Hepatocyte (in vitro differentiated cells): ENCODE measurements at places on chromosomes 2 and 18. TPM values are rescaled to one million over a fixed set of nuclear protein-coding genes. Genes with fewer than 3 reads are reported as not detected.
A peak's percentile ranks its signal among the peaks of the same experiment; 100 is the strongest.

ADRA2B gene
- 0.56 and 0.87 TPM in 2 replicates for total RNA-seq

MRPL53 gene
- 13.8 and 23.4 TPM in 2 replicates for total RNA-seq

AGAP1 gene
- 19.2 and 20.0 TPM in 2 replicates for total RNA-seq

IL1B gene
- total RNA-seq, result 0.76 and 1.1 TPM in 2 replicates

CDH2 gene
- 117 and 132 TPM in 2 replicates for total RNA-seq

DNA sequence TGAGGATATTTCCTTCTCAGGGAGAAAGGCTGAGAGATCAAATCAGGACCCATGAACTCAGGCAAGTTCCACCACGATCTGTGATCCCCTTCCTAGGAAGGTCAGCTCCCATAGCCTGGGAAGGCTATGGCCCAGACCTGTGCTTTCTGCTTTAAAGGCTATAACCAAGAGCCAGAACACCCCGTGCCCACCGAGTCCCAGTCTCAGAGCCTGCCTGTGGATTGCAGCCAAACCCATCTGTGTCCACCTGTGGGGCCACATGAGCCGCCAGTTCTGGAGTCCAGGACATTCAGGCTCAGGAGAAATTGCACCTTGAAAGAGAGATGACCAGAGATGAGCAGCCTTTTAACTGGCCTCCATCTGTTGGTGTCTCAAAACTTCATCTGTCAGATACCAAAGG is 46.9 kb downstream of the MAL start:
- H3K4me1 ChIP-seq, result no peaks in the 10 kb centered on the region
- no peak overlapping the region for H3K27ac ChIP-seq
- no peaks in the 10 kb centered on the region for H3K36me3 ChIP-seq

DNA sequence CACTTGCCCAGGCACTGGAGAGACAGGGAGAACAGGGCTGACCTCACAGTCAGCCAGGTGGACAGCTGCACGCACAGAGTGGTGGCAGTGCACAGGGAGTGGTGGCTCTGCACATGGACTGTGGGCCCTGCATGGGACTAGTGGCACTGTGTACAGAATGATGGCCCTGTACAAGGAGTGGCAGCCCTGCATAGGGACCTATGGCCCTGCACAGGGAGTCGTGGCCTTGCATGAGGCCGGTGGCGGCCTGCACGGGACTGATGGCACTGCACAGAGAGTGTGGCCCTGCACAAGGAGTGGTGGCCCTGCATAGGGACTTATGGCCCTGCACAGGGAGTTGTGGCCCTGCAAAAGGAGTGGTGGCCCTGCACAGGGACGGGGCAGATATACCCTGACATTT is 19.1 kb upstream of the STEAP3 start:
- no peaks in the 10 kb centered on the region for H3K36me3 ChIP-seq
- H3K27me3 ChIP-seq, result no peaks in the 10 kb centered on the region
- no peak overlapping the region for H3K4me3 ChIP-seq
- no peaks in the 10 kb centered on the region for H3K4me1 ChIP-seq
- no peak for DNase-seq

GRCh38 chr2:235138339-235138738 is 186.5 kb downstream of the SH3BP4 start:
- no peak overlapping the region for H3K4me3 ChIP-seq
- H3K27me3 ChIP-seq, result no peaks in the 10 kb centered on the region
- no peak for DNase-seq

DNA sequence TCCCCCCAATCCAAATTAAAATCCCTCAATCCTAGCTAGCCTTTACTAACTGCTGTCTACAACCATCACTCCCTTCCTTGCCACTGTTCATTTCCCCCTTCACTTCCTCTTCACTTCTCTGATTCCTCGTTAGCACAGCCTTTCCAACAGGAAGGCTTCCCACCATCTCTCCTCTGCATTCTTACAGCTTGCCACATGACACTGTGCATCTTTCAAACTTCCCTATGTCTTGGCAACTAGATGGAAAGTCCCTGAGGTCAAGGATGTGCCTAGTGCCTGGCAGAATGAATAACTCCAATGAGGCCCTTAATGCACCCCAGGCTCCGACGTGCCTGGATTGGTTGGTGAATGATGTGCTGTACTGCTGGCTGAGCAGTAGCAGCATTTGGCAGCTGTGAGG is 15.2 kb downstream of the SAP130 start:
- no peaks in the 10 kb centered on the region for H3K4me1 ChIP-seq
- no peak overlapping the region for H3K4me3 ChIP-seq
- no peaks in the 10 kb centered on the region for H3K27me3 ChIP-seq
- H3K27ac ChIP-seq, result no peak overlapping the region
- H3K36me3 ChIP-seq, result peaks cover 4% of the 10 kb centered on the region

- H3K27ac ChIP-seq, result no peak overlapping the region
- H3K4me1 ChIP-seq, result peaks cover 22% of the 10 kb centered on the region
- no peaks in the 10 kb centered on the region for H3K27me3 ChIP-seq
- H3K4me3 ChIP-seq, result no peak overlapping the region
Observed at GRCh38 chr2:127125821-127126220, 18.9 kb upstream of the BIN1 start.

DNA sequence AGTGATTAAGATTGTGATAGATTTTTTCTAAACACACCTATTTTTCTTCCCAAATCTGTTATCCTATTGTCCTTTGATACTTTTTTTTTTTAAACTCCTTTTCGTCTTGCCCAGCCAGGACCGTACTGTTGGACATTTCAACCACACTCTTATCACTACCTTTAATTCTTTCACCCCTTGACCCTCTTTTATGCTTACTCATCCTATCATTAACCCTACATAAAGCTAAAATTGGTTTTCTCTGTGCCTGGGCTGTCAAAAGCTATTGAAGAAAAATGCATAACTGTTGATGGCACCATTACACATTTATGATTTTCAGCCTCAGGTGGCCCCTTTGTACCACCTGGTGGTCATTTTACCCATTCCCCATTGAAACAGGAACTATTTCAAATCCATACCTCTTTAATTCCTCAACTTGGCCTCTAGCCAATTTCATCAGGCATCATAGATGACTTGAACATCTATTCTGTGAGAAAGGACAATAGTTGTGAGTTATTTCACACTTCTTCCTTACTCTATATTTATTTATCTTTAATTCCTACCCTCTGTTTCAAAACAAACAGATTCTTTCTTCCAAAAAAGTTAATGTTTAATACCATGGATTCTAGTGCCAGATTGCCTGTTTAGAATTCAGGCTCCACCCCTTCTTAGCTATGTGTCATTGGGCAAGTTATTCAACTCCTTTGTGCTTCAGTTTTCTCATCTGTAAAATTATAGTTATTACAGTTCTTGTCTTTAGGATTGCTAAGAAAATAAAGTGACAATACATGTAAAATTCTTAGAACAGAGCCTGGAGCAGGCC is 258.6 kb downstream of the CAMKMT start:
- H3K27ac ChIP-seq, result no peak overlapping the region
- no peak overlapping the region for H3K4me3 ChIP-seq
- H3K36me3 ChIP-seq, result no peaks in the 10 kb centered on the region

- H3K27me3 ChIP-seq, result no peaks in the 10 kb centered on the region
- H3K4me3 ChIP-seq, result no peak overlapping the region
- peak overlapping the region; percentile 96 for H3K27ac ChIP-seq
- DNase-seq, result peak; percentile 32
- H3K36me3 ChIP-seq, result no peaks in the 10 kb centered on the region
- H3K4me1 ChIP-seq, result peaks cover 38% of the 10 kb centered on the region
Observed at GRCh38 chr2:157258520-157259326, 1.2 kb downstream of the GALNT5 start.
